ENCODE measurements at places on chromosomes 7 and 10.

DNA sequence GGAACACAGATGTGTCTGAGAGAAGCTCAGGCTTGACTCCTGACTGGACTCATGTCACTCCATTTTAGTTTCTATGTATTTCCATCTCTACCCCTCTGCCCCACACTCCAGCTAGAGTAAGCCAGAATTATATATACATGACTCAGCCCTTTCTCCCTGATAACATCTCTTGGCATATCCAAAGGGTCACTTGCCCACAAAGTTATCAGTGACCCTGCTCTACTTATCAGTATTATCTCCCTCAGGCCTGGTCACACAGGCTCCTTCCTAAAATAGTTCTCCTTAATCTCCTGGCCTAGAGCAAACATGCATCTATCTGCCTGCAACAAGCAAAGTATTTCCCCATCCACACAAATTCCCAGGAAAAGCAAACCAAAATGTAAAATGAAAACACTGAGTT lies 598.3 kb downstream of the SUGCT start:
- DNase-seq = peak; percentile 16

GRCh38 chr10:70843333-70843732 lies 27.6 kb downstream of the SGPL1 start:
- DNase-seq = peak; percentile 59

DNA sequence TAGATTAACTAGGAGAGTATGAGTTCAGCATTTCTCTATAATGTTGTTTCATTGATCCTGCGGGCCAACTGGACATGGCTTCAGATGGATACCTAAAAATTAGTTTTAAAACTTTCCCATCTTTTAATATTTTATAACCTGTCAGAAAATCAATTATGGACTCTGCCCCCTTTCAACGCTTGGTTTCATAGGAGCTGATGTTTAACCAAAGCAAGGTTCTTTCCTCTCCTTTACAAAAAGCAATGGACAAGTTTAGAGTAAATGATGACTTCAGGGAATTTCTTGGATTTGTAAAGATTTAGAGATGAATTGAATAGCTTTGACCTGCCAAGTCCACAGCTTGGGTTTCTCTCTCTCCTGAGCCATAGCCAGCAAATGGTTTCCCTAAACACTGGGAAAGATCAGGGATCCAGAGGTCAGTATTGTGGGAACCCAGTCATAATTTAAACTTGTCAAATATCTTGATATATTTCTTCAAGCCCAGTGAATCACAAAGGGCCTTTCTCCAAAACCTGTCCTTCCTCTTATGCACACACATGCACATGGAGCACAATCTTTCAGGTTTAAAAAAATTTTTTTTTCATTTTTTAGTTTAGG lies 177.1 kb downstream of the EVX1 start:
- no peak for DNase-seq

DNA sequence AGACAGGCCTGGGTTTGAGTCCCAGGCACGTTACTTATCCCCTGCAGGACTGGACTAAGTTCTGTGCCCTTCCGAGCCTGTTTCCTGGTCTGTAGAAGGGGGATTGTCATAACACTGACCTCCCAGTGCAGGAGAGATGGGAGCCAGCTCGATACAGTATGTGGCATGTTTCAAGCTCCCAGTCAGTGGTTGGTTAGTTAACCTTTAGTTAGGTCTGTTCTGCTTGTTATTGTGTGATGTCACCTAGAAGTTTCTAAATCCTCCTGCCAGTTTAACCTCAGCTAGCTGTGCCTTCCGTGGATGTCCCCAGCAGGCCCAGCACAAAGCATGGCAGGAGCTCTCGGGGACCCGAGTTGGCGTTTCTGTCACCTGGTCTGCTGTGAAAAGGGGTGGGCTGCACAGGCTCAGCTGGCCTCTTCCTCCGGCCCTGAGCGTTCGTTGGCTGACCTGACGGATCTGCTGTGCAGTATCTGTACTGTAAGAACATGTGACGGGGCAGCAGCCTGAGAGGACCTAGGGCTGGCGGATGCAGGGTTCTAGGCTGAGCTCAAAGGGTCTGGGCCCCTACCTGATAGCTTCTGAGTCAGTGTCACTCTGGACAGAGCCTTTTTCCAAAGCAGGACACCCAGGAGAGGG lies 53.0 kb downstream of the SPOCK2 start:
- DNase-seq = no peak

DNA sequence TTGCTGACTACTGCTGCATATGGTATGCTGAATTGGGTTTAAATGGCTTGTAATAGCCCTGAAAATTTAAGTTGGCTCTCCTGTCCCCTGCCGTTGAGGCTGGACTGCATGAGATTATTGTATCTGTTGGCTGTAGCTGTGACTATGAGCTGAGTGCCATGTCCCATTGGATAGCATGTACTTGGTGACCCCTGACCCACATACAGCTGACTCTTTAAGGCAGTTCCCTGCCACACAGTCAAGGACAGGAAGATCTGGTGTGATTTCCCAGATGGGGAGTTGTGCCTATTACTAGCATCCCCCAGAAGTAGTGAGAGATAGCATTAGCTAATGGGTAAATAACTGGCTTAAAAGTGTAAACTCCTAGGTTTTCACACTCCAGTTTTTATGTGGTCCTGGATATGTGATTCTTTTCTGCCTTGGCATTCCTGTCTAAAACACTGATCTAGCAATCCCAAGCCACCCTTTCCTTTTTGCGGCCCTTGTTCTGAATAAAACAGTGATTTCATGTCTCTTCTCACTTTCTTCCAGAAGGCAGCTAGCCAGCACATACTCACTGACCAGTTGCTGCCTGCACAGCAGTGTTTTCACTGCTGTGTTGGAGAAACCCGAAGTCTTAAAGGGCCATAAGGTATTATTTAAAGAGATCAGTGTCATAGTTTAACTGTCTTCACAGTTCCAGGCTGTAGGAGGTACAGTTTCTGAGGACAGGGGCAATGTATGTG lies 35.9 kb downstream of the LRRC4 start:
- DNase-seq = no peak

DNA sequence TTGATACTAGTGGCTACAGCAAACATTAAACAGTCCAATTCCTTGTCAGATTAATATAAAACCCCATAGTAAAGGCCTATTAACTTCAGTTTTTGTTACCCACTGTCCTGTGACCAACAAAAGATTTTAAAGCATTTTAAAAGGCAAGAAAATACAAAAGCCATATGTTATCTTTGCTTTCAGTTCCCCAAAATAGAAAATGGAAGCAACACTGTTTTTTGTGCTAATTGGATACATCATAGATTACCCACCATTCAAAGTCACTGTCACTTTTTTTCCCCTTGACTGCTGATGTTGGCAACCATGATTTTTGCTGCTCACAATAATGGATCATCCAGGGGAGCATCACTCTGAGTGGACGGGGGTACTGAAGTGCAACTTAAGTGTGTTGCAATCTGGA lies 52.4 kb upstream of the TMEM140 start:
- no peak for DNase-seq

GRCh38 chr10:5563991-5564536 lies 39.3 kb downstream of the CALML3 start:
- DNase-seq = peak; percentile 42

GRCh38 chr10:70380350-70381135 lies 1.9 kb downstream of the LRRC20 start:
- no peak for DNase-seq

GRCh38 chr7:83001362-83002040 lies 161.2 kb downstream of the PCLO start:
- no peak for DNase-seq

DNA sequence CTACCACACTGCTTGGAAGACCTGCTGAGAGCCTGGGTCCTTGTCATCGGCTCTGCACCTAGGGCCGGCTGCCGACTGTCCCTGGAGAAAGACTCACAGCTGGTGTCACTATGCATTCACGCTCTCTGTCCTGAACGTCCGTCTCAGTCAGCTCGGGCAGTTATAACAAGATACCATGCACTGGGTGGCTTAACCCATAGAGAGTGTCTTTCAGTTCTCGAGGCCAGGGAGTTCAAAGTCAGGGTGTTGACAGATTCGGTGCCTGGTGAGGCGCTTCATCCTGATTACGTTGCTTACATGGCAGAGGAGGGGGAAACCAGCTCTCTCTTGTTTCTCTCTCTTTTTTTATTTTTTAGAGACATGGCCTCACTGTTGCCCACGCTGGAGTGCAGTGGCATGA lies 91.1 kb downstream of the SPDYE5 start:
- DNase-seq = no peak

GRCh38 chr7:1358376-1359050 lies 100.8 kb downstream of the MICALL2 start:
- no peak for DNase-seq

- peak; percentile 96 for DNase-seq
Measured at GRCh38 chr7:88219781-88220747, at the start of gene SRI. SRI (minus strand) TSS chr7:88220038; CDS start chr7:88220026, 12 bp downstream.

- DNase-seq = no peak
Measured at GRCh38 chr7:30474893-30475292, 3.7 kb downstream of the NOD1 start.

- DNase-seq = no peak
Measured at GRCh38 chr10:43350156-43350555, 21.3 kb upstream of the FXYD4 start.
